Hepatocyte (in vitro differentiated cells): ENCODE measurements at places on chromosomes 11 and 22. TPM values are rescaled to one million over a fixed set of nuclear protein-coding genes. Genes with fewer than 3 reads are reported as not detected.

DNA sequence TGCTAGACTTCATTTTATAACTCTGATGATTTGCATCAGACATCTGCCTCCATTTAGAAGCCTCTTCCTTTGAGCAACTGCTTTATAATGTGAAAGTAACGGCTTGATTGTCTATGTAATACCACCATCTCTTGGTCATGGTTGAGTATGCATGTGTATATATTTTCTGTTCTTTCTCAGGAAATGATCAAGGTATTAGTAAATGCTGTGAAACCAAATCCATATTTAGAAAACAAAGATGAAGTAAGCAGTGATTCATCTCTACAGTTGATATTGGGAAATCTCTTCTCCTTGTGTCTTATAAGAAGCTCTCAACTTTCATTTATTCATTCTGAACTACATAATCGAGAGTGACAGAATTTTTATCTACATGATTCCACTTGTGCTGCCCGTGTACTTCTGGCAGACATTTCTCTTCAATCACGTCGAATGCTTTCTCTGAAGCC lies 104.6 kb upstream of the ANO3 start:
- H3K36me3 ChIP-seq = no peaks in the 10 kb centered on the region
- no peak overlapping the region for H3K27ac ChIP-seq
- H3K4me3 ChIP-seq = no peak overlapping the region
- H3K4me1 ChIP-seq = no peaks in the 10 kb centered on the region
- peak; percentile 36 for DNase-seq

Gene HBD
- not detected in 2 replicates for total RNA-seq

- no peak overlapping the region for H3K4me3 ChIP-seq
- no peaks in the 10 kb centered on the region for H3K27me3 ChIP-seq
- no peaks in the 10 kb centered on the region for H3K36me3 ChIP-seq
- no peak overlapping the region for H3K27ac ChIP-seq
- no peak for DNase-seq
- no peaks in the 10 kb centered on the region for H3K4me1 ChIP-seq
These were observed 41.5 kb downstream of the ST3GAL4 start for GRCh38 chr11:126396965-126397364.

- DNase-seq = no peak
- H3K4me3 ChIP-seq = no peak overlapping the region
- no peak overlapping the region for H3K27ac ChIP-seq
- H3K4me1 ChIP-seq = peaks cover 4% of the 10 kb centered on the region
These were observed 77.3 kb downstream of the ARFGAP2 start for GRCh38 chr11:47099214-47099917.

DNA sequence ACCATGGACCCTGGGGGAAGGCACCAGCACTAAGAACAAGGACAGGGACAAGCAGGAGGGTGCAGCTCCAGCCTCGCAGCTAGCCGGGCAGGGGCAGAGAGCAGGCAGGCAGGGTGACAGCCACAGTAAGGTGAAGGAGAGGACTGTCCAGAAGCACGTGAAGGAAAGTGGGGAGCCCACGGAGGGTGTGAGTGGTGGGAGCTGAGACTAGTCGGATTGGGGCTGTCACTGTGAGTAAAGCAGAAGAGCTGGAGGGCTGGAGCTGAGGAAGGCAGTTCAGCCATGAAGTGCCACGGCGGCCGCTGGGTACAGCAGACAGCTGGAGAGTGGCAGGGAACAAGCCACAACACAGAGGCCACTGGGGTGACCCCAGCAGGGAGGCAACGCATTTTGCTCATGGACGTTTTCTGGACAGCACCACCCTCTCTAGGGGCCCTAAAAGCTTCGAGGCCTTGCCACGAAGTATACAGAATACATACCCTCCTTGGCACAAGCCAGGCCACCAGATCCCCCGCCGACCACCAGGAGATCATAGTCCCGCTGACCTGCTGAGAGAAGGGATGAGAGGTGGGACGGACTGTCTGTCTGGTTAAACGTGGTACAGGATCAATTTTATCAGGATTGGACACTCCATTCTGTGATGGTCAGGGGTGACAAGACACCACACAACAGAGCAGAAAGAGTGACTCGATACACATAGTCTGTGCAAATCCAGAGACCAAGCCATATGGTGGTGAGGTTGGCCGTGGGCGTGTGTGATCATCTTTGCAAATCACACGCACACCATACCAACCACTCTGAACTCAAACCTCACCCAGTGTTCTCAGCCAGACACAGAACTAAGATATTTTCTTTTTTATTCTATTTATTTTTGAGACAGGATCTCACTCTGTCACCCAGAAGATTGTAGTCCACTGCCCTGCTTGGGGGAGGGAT lies 10.8 kb upstream of the COMT start:
- H3K36me3 ChIP-seq = no peaks in the 10 kb centered on the region
- H3K27me3 ChIP-seq = no peaks in the 10 kb centered on the region
- no peak overlapping the region for H3K4me3 ChIP-seq
- no peaks in the 10 kb centered on the region for H3K4me1 ChIP-seq
- H3K27ac ChIP-seq = no peak overlapping the region

Gene CCDC87
- 0.36 and 0.53 TPM in 2 replicates for total RNA-seq

DNA sequence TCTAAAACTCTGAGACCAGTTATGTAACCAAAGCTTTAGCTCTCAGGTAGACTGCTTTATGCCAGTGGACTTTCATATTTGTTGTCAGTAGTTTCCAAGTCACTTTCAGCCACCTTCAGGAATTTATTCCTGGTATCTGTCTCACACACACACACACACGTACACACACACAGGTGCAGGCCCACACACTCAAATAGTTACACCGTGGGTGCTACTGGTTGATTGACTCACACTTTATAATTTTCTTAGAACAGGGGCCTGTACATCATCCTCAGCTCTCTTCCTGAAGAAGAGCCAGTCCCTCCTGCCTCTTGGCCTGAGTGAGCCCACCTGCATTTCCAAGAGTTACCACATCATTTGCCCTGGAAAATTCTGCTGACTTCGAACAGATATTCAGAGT lies 555.2 kb downstream of the SOX6 start:
- no peaks in the 10 kb centered on the region for H3K27me3 ChIP-seq
- no peak for DNase-seq
- H3K4me1 ChIP-seq = no peaks in the 10 kb centered on the region
- H3K4me3 ChIP-seq = no peak overlapping the region
- H3K27ac ChIP-seq = no peak overlapping the region

- H3K27me3 ChIP-seq = no peaks in the 10 kb centered on the region
- H3K4me1 ChIP-seq = peaks cover 11% of the 10 kb centered on the region
- peak; percentile 57 for DNase-seq
- H3K36me3 ChIP-seq = no peaks in the 10 kb centered on the region
These were observed 13.5 kb downstream of the C11orf97 start for GRCh38 chr11:94525546-94526324.

- no peak for DNase-seq
- no peaks in the 10 kb centered on the region for H3K4me1 ChIP-seq
- H3K4me3 ChIP-seq = no peak overlapping the region
- no peaks in the 10 kb centered on the region for H3K36me3 ChIP-seq
These were observed 260.6 kb downstream of the ETS1 start for GRCh38 chr11:128326791-128327190.

GRCh38 chr11:110866081-110866480 lies 153.8 kb upstream of the ARHGAP20 start:
- no peaks in the 10 kb centered on the region for H3K36me3 ChIP-seq
- H3K4me1 ChIP-seq = no peaks in the 10 kb centered on the region
- no peak for DNase-seq
- no peak overlapping the region for H3K27ac ChIP-seq
- no peaks in the 10 kb centered on the region for H3K27me3 ChIP-seq
- no peak overlapping the region for H3K4me3 ChIP-seq

Gene EIF3M
- 508 and 516 TPM in 2 replicates for total RNA-seq

Gene TRIM51G
- total RNA-seq = not detected in 2 replicates

DNA sequence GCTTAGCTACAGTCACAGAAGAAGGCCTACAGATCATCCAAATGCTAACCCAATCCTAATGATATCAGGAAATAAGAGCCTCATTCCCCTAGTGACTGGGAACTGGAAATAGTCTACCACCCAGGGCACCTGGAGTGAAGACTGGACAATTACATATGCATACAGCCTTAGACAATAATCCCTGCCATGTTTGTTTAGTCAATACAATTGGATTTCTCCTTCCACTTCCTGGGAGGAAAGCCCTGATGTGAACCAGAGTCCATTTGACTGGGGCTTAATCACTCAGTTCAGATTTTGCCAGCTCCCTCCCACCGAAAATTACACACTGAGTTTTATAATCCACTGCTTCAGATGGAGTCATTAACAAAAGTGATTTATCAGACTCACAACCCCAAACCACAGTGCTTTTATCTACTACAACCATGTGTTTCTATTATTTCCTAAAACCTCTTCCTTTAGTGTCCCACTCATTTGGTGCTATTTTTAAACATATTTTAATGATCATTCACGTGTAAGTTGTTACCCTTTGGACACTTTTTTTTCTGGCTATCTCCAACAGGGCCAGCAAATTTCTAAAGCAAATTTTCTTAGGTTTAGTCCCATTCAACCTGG lies 29.9 kb downstream of the CWF19L2 start:
- DNase-seq = no peak
- H3K27me3 ChIP-seq = no peaks in the 10 kb centered on the region
- no peak overlapping the region for H3K27ac ChIP-seq
- H3K4me3 ChIP-seq = no peak overlapping the region

DNA sequence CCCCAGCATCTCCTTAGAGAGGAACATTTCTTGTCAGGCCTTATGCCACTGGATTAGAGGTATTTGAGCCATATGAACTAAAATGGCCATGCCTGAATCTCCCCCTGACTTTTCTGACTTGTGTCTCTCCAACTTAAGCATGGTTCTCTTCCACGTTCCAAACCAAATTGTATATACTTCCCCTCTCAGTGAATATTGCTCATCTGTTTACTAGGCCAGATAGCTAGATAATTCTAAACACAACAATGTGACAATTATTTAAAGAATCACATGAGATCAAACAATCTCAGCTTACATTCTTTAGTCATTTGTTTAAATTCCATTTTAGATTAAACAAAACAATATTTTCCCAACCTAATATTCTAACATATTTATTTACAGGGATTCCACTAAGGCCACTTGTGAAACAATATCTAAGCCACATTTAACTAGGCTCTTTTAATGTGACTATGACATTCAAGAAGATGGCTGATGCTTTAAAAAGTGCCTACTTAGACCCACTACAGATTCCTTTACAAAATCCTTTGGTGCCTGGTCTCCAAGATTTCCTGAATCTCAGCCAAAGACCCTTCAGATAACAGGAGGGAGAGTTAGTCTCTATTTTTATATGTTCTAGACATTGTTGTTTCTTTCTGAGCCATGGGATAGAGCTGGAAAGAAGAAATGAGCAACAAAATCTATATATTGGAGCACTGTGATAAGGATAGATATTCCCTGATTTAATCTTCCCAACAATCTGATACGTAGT lies 105.7 kb downstream of the CADM1 start:
- no peaks in the 10 kb centered on the region for H3K36me3 ChIP-seq
- H3K27ac ChIP-seq = no peak overlapping the region
- no peak overlapping the region for H3K4me3 ChIP-seq

- H3K36me3 ChIP-seq = no peaks in the 10 kb centered on the region
- H3K4me3 ChIP-seq = peak within 1 kb of the TSS; percentile 42
- H3K4me1 ChIP-seq = peaks cover 3% of the 10 kb centered on the region
These were observed at the start of gene IGSF9B for GRCh38 chr11:133956650-133957633. Gene IGSF9B, minus strand, starts transcription at chr11:133956968. Its CDS starts 214 bp downstream, at chr11:133956754.

Gene UPK2
- total RNA-seq = 2.2 and 3.6 TPM in 2 replicates

DNA sequence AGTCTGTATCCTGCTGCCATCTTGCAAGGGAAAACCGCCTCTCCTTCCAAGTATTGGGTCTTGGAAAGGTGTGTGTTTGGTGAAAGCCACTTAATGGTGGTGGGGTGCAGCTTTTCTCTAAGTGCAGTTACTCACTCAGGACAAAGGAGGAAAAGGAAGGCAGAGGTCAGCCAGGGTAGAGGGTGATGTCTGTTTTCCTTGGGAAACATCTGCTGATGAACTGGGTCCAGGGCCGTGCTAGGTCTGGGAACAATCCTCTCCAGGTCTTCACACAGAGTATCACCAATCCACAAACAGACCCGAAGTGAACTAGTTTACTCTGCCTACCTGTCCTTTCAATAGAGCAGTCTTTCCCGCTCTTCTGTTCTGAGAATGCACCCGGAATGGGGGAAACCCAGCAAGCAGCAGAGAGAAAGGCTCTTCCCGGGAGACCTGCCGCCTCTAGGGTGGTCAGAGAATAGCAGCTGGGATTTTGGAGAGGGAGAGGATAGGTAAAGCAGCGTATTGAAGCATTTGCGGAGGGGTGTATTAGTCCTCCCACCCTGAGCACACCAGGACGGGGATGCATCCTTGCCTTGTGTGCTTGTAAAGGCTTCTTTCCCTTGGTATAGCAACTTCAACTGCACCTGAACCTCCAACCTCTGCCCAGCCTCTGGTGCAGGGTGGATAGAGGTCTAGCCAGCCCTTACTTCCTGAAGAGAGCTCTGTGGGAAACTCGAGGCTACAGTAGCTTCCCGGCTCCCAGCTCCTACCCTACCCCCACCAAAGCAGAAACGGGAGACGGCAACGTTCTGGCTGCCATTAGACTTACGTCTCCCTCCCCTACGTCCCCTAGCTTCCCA lies 20.7 kb downstream of the LHFPL7 start:
- H3K4me3 ChIP-seq = no peak overlapping the region
- no peaks in the 10 kb centered on the region for H3K36me3 ChIP-seq
- H3K27me3 ChIP-seq = no peaks in the 10 kb centered on the region
- H3K4me1 ChIP-seq = no peaks in the 10 kb centered on the region
- DNase-seq = no peak

Gene LGALS12
- total RNA-seq = not detected in 2 replicates

GRCh38 chr11:116224154-116224888 lies 548.5 kb downstream of the BUD13 start:
- H3K36me3 ChIP-seq = no peaks in the 10 kb centered on the region
- H3K27ac ChIP-seq = no peak overlapping the region
- H3K4me3 ChIP-seq = no peak overlapping the region

- H3K27me3 ChIP-seq = no peaks in the 10 kb centered on the region
- peaks cover 22% of the 10 kb centered on the region for H3K4me1 ChIP-seq
- no peaks in the 10 kb centered on the region for H3K36me3 ChIP-seq
- peak overlapping the region; percentile 95 for H3K27ac ChIP-seq
These were observed 128.8 kb upstream of the ANO1 start for GRCh38 chr11:69949327-69949726.

Gene PRR5L
- total RNA-seq = 4.5 and 7.5 TPM in 2 replicates

DNA sequence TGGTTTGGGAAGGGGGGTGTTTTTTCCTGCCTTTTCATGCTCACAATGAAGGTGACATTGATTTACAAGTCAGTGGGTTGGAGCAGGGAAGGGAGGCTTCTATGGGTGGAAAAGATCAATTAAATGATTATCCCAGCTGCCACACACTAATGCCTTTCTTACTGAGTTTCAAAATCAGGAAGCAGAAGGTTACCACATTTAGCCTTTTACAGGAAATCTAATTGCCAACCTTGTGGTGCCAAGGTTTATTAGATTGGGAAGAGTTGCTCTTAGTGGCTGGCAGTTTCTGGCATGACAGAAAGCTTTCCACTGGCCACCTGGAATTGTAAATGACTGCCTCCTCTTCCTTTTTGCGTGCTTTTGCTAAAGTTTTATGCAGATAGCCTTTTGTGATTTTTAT lies 98.7 kb downstream of the NAV2 start:
- no peaks in the 10 kb centered on the region for H3K36me3 ChIP-seq
- no peak overlapping the region for H3K27ac ChIP-seq
- DNase-seq = no peak
- H3K27me3 ChIP-seq = no peaks in the 10 kb centered on the region
- H3K4me1 ChIP-seq = peaks cover 5% of the 10 kb centered on the region
